ENCODE measurements at places on chromosomes 12 and 14. TPM values are rescaled to one million over a fixed set of nuclear protein-coding genes. Genes with fewer than 3 reads are reported as not detected.

RPGRIP1 gene
- total RNA-seq, result 0.39 TPM

UBE3B gene
- total RNA-seq, result 40.2 TPM

TTC7B gene
- total RNA-seq, result 52.0 TPM

POU6F1 gene
- total RNA-seq, result 29.3 TPM

APPL2 gene
- total RNA-seq, result 43.9 TPM

TDP1 gene
- 13.3 TPM for total RNA-seq

CMKLR1 gene
- 55.4 TPM for total RNA-seq

BCL2L14 gene
- not detected for total RNA-seq

- no peak for DNase-seq
- H3K27me3 ChIP-seq, result no peaks in the 10 kb centered on the region
- H3K27ac ChIP-seq, result no peak overlapping the region
- no peaks in the 10 kb centered on the region for H3K4me1 ChIP-seq
- peaks cover 6% of the 10 kb centered on the region for H3K36me3 ChIP-seq
These were observed 3.7 kb downstream of the CLEC4A start for GRCh38 chr12:8127138-8127537.

DNA sequence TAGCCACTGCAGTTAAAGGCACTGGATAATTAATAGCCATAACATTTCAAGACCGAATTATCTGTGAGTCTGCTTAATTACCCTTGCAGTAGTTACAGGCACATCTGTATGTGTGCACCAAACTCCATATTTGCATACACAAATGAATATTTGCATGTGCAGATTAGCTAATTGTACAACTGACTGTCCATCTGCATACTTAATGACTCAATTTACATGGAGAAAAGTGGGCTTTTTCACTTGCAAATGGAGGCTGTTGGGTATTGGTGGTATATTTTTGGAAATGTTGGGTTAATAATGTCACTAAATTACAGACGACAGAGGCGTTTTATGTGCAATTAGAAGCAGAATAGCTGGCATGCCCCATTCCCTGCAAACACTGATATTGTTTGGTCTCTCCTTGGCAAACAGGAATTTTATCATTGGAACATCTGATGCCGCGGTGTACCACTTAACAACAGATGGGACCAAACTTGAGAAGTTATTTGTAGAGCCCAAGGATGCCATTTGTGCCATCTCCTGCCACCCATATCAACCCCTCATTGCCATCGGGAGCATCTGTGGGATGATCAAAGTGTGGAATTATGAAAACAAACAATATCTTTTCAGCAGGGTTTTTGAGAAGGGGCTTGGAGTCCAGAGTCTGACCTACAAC, 39.6 kb downstream of the CFAP251 start:
- no peak overlapping the region for H3K4me3 ChIP-seq
- H3K36me3 ChIP-seq, result no peaks in the 10 kb centered on the region
- DNase-seq, result no peak

GRCh38 chr14:21201732-21202462, 46.0 kb upstream of the OR5AU1 start:
- no peaks in the 10 kb centered on the region for H3K27me3 ChIP-seq
- H3K36me3 ChIP-seq, result no peaks in the 10 kb centered on the region
- no peak overlapping the region for H3K4me3 ChIP-seq
- no peaks in the 10 kb centered on the region for H3K4me1 ChIP-seq

DNA sequence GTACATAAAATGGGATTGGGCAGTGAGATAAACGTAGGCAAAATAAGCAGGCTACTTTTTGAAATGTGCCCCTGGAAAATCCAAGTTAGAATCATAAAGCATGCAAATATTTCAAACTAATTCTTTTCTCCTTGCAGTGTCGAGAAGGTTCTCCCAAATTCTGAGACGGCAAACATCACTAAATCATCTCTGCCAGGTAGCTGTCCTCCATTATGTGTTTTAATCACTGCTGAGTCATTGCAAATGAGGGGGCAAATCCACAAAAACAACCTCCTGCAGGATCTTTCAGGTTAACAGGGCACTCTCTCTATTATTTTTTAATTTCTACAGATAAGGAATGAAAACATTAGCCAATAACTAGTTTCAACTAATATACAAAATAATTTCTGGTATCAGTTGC, 63.2 kb upstream of the RIC8B start:
- no peaks in the 10 kb centered on the region for H3K27me3 ChIP-seq
- H3K4me1 ChIP-seq, result no peaks in the 10 kb centered on the region
- no peak for DNase-seq
- no peak overlapping the region for H3K27ac ChIP-seq
- no peak overlapping the region for H3K4me3 ChIP-seq

DNA sequence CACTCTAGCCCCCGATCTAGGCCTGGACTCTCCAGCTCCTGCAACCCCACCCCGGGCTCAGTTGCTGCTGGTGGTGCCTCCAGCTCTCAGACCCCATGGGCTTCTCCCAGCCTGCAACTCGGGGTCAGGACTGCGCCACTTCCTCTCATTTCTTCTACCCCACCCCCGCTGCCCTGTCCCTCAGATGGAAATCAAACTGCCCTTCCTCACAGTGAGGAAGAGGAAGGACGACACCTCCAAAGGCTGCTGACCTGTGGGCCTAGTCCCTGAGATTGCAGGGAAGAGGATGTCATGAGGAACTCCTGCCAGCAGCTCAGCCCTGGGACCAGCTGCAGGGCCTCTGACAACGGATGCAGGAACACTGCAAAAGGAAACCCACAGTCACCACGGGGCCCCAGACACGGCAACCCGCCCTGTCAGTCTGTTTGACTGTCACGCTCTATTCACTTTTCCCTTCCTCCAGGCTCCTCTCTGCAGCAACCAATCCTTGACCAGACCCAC, 29.3 kb upstream of the PNMA1 start:
- no peaks in the 10 kb centered on the region for H3K27me3 ChIP-seq
- DNase-seq, result no peak
- no peak overlapping the region for H3K4me3 ChIP-seq
- H3K27ac ChIP-seq, result no peak overlapping the region
- H3K4me1 ChIP-seq, result peaks cover 5% of the 10 kb centered on the region

- no peaks in the 10 kb centered on the region for H3K4me1 ChIP-seq
- H3K27me3 ChIP-seq, result no peaks in the 10 kb centered on the region
- H3K36me3 ChIP-seq, result no peaks in the 10 kb centered on the region
- no peak for DNase-seq
These were observed 84.0 kb downstream of the BORCS5 start for GRCh38 chr12:12440784-12441428.

GRCh38 chr12:93127582-93128331, 198.7 kb upstream of the EEA1 start:
- no peaks in the 10 kb centered on the region for H3K27me3 ChIP-seq
- no peaks in the 10 kb centered on the region for H3K36me3 ChIP-seq
- no peak overlapping the region for H3K4me3 ChIP-seq
- peak overlapping the region; percentile 69 for H3K27ac ChIP-seq
- H3K4me1 ChIP-seq, result peaks cover 18% of the 10 kb centered on the region

- no peaks in the 10 kb centered on the region for H3K4me1 ChIP-seq
- no peaks in the 10 kb centered on the region for H3K36me3 ChIP-seq
- no peak overlapping the region for H3K4me3 ChIP-seq
- H3K27me3 ChIP-seq, result no peaks in the 10 kb centered on the region
- H3K27ac ChIP-seq, result no peak overlapping the region
These were observed 348.5 kb upstream of the DDHD1 start for GRCh38 chr14:53501361-53502211.

DNA sequence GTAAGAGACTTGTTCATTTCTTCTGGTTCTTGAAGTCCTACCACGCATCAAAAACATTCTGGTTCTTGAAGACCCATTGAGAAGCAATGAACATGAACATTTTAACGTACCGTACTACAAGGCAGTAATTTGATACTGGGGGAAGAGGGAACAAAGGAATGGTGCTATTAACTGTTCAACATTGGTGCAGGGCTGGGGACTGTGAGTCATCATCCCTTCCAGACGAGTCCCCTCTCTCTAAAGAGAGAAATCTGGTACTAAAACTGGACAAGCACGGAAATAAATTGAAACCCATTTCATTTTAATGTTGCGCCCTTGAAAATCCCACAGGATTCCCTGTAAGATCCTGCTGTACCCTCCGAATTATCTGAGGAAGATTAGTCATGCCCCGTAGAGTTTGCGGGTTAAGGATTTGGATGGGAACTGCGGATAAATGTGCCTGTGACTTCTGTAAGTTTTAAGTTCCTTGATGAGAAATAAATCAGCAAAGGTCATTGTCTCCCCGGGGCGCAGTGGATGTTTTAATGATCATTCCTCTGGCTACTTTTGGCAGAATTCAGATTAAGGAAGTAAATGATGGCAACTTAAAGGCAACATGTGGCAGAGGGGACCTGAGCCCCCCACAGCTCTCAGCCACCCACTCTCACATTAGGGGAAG, 78.6 kb downstream of the KCNK13 start:
- no peak overlapping the region for H3K27ac ChIP-seq
- no peaks in the 10 kb centered on the region for H3K4me1 ChIP-seq
- H3K36me3 ChIP-seq, result no peaks in the 10 kb centered on the region
- H3K27me3 ChIP-seq, result no peaks in the 10 kb centered on the region
- no peak for DNase-seq

DNA sequence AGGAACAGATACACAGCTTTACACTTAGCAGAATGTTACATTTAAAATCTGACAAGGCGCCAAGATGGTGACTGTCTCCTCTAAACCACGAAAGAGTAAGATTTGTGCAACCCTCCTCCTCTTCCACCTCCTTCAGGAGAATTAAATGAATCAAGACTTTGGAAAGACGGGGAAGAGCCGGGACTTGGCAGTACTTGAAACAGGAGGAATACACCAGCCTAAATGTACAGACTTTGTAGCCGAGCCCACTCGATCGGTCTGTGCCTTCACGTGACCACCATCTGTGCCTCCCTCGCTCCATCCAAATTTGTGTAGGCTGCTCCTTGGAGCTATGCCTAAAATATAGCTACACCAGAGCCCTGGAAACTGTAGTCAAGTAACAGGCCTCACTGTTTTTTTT, 38.3 kb downstream of the SSPN start:
- no peaks in the 10 kb centered on the region for H3K4me1 ChIP-seq
- H3K4me3 ChIP-seq, result no peak overlapping the region
- DNase-seq, result no peak
- H3K36me3 ChIP-seq, result no peaks in the 10 kb centered on the region
